ENCODE measurements at places on chromosomes 4 and X.

DNA sequence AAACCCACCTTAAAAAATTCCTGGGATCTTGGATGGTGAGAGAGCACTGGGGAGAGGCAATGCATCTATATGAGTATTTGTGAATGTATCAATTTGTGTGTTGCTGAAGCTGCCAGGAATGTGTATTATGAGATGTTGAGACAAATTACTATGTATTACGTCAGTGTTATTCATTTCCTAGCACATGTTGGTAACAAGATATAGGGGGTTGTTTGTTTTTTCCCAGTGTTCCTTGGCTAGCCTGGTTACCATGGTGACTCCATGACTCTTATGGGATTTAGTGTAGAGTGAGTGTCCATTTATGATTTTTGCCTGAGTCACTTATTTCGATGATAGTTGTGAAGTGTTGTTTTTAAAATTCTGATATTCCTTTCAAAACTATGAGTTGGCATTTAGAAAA, 65.6 kb downstream of the RAB40A start:
- DNase-seq, result no peak

DNA sequence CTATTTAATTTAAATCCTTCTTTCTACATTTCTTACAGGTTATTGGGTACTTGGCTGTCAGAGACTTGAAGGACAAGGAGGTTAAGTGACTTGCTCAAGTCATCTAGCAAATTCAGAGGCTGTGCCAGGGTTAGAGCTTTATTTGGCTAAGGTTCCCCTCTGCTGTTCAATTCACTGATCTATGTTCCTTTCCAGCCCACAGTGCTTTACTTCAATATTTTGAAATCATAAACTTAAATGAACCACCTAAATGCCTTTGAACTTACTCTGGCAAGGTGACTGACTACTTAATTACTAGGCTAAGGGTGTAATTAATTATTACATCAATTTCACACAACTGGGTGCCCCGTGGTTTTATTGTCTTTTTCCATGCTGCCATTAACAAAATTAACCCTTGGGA, 288.7 kb downstream of the CAMK2D start:
- DNase-seq, result no peak

DNA sequence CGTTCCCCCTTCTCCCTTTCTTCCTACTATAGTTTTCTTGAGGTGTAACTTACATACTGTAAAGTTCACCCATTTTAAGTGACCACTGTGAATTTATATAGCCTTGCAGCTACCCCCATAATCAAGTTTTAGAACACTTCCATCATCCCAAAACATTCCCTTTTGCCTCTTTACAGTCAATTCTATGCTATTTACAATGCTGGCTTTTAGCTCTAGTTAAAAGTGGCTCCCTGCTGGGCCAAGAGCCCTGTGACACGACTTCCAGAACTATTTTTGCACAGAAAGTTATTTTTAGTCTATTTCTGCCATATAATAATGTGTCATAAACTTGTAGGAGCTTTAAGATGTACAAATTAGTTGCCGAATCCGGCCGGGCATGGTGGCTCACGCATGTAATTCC, 26.9 kb downstream of the MAP7D2 start:
- no peak for DNase-seq

DNA sequence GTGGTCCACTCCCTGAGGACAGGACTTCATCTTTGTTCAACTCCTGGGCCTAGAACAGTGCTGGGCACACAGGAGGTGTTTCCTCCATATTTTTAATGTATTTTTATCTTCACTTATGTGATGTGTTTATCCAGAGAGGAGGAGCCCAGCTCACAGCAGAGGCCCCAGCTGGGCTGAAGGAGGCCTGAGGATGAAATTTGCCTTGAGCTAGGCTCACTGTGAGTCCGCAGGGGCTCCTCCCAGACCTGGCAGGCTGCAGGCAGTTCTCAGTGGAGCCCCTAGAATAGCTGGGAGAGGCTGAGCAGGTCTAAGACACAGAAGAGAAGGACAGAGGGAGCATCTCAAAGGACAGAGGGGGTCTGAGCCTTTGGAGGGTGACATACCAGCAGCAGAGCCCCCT, 26.8 kb downstream of the C4orf50 start:
- DNase-seq, result no peak

GRCh38 chrX:69117876-69118526, 47.3 kb downstream of the PJA1 start:
- DNase-seq, result no peak

DNA sequence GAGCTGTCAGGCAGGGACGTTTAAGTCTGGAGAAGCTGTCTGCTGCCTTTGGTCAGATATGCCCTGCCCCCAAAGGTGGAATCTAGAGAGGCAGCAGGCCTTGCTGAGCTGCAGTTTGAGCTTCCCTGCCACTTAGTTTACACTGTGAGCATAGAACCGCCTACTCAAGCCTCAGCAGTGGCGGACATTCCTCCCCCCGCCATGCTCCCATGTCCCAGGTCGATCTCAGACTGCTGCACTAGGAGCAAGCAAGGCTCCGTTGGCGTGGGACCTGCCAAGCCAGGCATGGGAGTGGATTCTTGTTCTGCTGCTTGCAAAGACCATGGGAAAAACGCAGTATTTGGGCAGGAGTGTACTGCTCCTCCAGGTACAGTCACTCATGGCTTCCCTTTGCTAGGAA, 24.3 kb downstream of the PLK4 start:
- DNase-seq, result no peak

DNA sequence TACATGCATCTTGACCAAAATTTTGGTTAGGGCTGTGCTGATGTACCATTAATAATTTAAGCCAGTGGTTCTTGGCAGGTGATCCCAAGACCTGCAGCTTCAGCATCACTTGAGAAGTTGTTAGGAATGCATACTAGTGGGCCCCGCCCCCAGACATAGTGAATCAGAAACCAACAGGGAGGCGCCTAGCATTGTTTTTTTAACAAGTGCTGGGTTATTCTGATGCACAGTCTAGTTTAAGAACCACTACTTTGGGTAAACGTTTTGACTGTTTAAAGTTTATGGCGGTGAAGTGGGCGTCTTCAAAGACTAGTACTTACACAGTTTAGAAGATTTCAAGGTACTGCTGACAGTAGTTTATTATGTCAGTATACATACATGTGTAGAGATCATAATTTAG, 23.6 kb downstream of the FAM199X start:
- no peak for DNase-seq

- DNase-seq, result no peak
Measured at GRCh38 chrX:44816367-44816766, 27.5 kb upstream of the DUSP21 start.

DNA sequence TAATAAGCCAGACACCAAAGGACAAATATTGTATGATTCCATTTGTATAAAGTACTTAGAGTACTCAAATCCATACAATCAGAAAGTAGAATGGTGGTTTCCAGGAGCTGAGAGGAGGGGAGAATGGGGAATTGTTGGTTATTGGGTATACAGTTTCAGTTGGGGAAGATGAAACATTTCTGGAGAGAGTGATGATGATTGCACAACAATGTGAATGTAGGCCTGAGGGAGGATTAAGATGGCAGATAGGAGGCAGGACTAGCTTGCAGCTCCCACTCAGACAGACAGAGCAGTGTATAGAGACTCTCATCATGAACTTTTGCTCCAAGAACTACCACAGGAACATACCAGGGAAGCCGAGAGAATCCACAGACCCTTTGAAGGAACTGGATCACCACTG, 75.7 kb upstream of the PAK3 start:
- DNase-seq, result no peak

- DNase-seq, result no peak
Measured at GRCh38 chr4:90165883-90166282, 38.7 kb downstream of the CCSER1 start.

GRCh38 chrX:127571834-127572233, 480.4 kb downstream of the ACTRT1 start:
- no peak for DNase-seq

- DNase-seq, result no peak
Measured at GRCh38 chr4:158538911-158539310, 17.2 kb downstream of the RXFP1 start.

DNA sequence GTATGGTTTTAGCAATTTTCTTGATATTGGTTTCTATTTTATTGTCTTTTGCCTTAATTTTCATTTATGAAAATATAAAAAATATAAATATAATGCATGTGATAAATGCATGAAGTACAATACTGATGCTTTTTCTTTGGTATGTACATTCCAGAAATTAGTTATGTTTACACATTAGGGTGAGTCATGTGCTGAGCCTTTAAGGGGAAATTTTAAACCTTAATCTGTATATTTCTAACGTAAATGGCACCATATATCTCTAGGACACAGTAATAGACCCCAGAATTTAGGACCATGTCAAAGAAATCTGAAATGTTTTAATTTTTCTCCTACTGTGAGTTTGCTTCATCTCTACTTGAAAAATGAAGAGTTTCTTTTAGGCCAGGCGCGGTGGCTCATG, 117.8 kb upstream of the SPRY1 start:
- DNase-seq, result no peak

- no peak for DNase-seq
Measured at GRCh38 chr4:1291996-1292702, 2.5 kb downstream of the MAEA start.

- DNase-seq, result no peak
Measured at GRCh38 chrX:142978130-142978684, 47.5 kb upstream of the SPANXN4 start.

GRCh38 chr4:102502543-102502818, 1.3 kb downstream of the NFKB1 start:
- no peak for DNase-seq

DNA sequence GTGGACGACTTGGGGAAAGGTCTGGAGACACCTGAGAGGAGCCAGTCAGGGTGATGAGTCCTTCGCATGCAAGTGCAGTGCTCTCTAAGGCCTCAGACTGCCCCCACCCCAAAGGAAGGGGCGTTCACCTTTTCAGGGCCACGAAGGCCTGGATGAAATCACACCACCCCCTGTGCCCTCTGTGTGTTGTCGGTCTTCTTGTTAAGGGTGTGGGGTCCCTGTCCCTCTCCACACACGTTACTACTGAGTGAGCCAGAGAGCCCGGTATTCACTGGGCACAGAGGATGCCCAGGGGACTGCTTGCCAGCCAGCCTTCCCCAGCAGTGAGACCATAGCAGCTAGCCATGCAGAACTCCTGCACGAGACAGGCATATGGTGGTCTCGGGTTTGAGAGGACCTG, 72.0 kb downstream of the MTMR1 start:
- DNase-seq, result no peak

DNA sequence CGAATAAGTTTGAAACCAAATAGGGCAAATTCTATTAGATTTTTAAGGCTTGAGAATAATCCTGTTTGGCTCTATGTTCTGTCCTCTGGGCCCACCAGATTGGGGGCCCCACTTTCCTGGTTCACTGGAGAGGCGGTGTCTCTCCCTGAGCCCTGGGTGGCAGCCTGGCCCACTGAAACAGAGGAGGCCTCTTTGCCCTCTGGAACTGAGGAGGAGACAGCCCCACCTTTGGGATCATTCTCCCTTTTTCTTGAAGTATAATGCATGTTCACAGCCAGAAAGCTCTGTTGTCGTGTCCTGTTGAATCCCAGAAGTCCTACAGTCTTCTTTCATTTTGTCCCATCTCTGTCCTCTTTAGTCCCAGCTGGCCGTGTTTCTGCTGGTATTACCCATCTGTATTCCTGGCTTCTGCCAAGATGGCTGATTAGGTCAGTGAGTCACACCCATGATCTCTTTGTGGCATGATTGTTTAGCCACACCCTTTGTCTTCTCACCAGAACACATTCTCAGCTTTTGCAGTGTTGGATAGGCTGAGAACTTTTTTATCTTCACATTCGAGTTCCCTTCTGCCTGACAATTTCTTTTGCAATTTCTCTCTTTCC, 8.1 kb upstream of the TBC1D25 start:
- DNase-seq, result no peak

- DNase-seq, result no peak
Measured at GRCh38 chr4:41324861-41325260, 68.1 kb downstream of the UCHL1 start.

DNA sequence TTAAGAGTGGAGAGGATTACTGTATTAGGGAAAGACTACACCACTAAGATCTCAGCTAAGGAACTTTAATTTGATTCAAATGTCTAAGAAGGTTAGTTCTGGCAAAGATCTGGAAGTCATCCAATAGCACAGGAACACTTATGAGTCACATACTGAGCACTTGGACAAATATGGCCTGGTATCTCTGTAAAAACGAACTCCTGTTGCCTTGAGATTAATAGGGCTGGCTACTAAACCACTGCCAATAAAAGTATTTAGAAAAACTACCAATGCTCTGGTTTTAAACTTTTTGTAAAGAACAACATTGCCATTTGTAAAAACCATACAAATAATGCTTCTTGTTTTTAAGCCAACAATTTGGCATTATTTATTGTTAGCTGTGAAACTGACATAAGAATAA, 70.5 kb downstream of the SEC24D start:
- DNase-seq, result no peak

DNA sequence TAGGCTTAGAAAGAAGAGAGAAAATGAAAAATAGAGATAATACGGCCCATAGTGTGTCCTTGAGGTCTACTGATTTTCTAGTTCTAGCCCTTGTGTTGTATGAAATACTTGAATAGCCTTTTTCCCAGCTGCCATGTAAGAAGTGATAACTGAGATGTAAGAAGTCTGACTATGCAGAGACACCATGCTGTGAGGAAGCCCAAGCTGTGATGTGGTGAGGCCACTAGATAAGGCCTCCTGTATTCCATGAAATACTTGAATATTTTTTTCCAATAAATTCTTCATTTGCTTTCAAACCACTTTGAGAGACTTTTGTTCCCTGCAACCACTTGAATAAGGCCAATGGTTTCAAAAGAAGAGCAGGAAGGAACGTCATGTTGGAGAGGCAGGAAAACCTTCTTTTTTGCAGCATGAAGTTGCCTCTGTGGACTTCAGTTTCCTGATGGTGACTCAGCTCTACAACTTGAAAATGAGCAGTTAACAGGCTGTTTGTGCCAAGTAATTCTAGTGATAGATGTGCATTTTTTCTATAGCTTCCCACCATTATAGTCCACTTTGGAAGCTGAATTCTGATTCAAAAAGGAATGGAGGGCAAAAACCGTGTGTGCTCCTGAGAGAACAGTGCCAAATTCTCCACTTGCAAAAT, 25.5 kb upstream of the FAM9C start:
- no peak for DNase-seq

DNA sequence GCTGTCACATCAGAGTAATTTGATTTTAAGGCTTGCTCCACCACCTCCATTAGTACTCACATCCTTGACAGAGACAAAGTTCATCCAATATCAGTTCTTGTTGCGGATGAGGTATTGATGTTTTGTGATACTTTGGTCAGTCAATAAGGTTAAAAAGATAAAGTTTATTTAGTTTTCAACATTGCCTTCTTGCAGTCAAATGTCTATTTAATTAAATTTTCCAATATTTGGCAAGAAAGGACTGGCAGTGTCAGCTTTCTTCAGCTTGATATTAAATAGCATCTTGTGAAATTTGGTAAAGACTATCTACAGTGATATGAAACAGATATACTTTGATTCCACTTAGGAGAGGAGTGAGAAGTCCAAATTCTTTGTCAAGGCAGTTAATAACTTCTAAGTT, 493.4 kb downstream of the ADGRL3 start:
- no peak for DNase-seq

- no peak for DNase-seq
Measured at GRCh38 chr4:102757681-102758080, 3.1 kb downstream of the MANBA start.

All from stimulated activated CD8-positive, alpha-beta memory T cell treated with anti-CD3 and anti-CD28 coated beads, Interleukin-4, amount 100 ng/mL, for 4 hours (primary cell).